SJSA1 (cell line): ENCODE measurements at places on chromosomes 16 and 17. TPM values are rescaled to one million over a fixed set of nuclear protein-coding genes. Genes with fewer than 3 reads are reported as not detected.

GRCh38 chr16:1428511-1428910 lies 2.4 kb upstream of the PERCC1 start:
- no peak for DNase-seq

GRCh38 chr17:49547566-49547965 lies 28.1 kb upstream of the NXPH3 start:
- no peak for DNase-seq

GRCh38 chr16:24855678-24856077 lies 9.9 kb downstream of the SLC5A11 start:
- DNase-seq, result no peak

The KRTAP3-1 gene
- not detected in 2 replicates for total RNA-seq
